Astrocyte of the cerebellum (primary cell): ENCODE measurements at places on chromosomes 6 and 20.

DNA sequence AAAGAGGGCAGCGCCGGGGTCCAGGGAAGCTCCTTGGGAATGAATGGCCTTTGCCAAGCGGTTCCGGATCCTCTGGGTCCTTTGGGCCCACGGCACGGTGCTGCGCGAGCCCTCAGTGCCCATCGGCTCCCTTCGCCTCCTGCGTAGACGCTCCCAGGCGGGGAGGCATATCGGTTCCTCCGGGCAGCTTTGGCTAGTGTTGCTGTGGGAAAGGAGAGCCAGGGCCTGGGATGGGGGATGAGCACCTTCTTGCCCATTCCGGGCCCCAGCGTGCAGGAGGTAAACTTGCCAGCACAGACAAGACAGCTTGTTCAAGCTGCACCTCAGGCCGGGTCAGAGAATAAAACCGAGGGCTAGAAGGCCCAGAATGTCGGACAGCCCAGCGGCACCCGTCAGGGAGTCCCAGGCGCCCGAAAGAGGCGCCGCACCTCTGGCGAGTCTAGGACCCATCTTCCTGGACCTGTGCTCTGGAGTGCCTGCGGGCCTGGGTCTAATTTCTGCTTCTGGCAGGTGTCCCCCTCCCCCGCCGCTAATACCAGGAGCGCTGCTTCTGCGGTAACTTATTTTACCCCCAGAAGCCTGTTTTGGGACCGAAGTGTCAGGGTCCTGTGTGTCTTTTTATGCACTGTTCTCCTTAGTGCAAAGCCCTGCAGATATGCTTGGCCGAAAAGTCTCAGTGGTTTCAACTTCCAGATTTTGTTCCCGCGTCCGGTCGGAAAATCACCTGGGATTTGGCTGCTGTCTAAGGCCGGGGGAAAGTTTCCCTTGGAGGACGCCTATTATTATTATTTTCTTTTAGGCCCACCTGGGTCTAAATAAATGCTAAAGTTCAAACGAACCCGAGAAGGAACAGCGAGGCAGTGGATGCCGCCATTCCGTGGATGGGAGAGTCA, 1.7 kb upstream of the TFAP2C start:
- DNase-seq, result no peak

GRCh38 chr6:22020299-22021003, 276.4 kb downstream of the PRL start:
- no peak for DNase-seq

GRCh38 chr20:11445891-11446290, 471.8 kb upstream of the BTBD3 start:
- DNase-seq, result no peak

DNA sequence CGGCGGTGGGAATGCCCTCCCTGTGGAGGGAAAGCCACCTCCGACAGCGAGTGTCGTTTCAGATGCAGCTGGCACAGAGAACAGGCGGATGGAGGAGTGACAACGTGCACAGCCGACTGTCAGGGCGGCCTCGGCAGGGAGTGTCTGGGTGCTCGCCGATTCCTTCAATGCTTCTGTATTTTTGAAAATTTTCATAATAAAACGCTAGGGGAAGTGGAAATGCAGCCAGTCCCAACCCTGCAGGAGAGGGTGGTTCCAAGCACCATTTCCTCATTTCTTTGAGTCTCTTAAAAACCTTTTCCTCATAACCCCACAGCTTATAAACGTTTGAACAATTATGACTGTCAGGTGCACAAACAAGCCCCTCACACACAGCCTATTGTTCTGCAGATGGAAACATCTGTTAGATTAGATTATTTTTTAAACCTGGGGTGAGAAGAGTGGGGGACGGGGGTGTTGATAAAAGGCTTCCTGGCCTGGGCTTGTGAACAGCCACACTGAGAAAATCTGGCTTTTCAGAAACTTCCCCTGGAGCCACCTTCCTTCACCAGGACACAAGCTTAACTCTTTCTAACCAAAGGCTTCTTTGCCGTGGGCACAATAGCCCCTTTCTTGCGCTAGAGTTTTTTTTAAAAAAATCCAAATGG, 228.9 kb downstream of the ANKRD60 start:
- DNase-seq, result no peak

GRCh38 chr6:41724228-41724580, 11.2 kb downstream of the TFEB start:
- DNase-seq, result no peak

DNA sequence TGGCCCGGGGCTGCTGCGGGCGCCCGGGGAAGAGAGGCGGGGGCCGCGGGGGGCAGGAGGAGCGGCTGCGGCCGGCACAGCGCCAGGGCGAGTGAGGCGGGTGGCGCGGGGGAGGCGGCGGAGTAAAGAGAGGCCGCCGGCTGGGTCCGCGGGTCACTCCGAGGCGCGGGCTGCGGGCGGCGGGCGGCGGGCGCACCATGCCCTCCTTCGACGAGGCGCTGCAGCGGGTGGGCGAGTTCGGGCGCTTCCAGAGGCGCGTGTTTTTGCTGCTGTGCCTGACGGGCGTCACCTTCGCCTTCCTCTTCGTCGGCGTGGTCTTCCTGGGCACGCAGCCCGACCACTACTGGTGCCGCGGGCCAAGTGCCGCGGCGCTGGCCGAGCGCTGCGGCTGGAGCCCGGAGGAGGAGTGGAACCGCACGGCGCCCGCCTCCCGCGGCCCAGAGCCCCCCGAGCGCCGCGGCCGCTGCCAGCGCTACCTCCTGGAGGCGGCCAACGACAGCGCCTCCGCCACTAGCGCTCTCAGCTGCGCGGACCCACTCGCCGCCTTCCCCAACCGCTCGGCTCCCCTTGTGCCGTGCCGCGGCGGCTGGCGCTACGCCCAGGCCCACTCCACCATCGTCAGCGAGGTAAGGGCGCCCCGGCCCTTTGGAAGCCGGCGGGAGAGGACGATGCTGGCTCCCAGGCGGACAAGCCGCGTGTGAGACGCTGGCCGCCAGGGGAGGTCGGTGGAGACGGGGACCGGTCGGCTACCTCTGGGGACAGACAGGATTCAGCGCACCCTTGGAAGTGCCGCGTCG, at the start of gene SLC22A3:
Gene SLC22A3 (plus strand): TSS at position 156 of the 797 bp plus-strand sequence. CDS start 42 bp downstream, at position 198.
- peak; percentile 6 for DNase-seq

DNA sequence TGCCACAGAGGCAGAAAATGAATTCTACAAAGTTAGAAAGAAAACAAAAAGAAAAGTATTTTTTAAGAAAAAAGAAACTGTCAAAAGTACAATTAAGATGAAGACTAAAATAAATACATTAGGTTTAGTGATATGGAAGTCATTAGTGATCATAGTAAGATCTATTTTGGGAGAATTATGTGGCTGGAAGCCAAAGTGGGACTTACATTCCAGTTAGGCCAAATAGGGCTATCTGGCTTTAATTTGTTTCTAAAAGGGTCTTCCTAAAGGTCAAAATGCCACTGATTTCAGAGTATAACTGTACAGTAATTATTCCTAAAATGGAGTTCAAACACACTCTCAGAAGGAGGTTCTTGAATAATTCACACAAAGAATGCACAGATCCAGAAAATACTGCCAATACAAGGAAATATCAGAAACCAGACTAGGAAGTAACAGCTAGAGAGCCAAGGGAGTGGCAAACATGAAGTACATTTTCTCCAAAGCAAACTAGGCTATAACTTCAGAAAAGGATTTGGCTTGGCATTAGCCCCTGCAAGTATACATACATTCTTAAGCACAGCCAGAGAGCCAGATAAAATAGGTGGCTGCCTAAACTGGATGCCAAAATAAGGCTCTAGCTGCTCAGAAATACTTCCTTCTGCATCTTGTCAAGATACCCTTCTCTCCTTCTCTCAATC, 45.3 kb downstream of the PDSS2 start:
- DNase-seq, result no peak

DNA sequence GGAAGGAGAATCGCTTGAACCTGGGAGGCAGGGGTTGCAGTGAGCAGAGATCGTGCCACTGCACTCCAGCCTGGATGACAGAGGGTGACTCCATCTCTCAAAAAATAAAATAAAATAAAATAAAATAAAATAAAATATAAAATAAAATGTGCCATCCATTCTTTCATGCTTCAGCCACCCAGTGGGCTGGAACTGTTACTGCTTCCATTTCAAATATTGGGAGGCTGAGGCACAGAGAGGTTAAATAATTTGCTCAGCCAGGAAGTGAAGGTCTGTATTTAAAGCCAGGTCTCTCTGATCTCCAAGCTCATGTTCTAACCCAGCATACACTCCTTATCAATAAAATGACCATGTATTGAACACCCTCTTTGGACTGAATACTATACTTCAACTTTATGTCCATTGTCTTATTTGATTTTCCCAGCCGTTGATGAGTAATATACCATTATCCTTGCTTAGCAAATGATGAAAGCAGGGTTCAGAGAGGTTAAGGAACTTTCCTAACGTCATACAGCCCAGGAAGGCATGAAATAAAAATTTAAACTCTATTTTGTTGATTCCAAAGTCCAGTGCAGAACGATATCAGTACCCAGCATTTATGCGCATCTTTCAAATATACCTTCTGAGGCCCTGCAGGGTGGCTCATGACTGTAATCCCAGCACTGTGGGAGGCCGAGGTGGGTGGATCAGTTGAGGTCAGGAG, 25.8 kb upstream of the SLC9A8 start:
- no peak for DNase-seq

- no peak for DNase-seq
Observed at GRCh38 chr6:113009682-113010081, 662.6 kb downstream of the RFPL4B start.

DNA sequence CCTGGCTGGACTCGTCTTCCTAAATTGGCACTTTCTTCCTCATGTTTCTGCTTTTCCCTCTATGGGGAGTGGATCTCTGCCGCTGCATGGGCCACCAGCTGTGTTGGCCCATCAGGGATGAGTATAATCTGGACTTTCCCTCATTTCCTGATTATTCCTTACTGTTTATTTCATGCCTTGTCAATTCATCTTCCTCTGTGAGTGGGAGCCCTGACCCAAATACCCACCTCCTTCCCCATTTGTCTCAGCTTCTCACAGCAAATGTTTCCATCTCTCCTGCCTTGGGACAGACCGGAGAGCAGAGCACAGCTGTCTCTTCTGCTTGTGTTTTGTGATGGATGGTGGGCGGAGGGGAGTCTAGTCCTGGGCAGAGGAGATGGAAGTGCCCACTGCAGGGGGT, 212.7 kb downstream of the UST start:
- no peak for DNase-seq

DNA sequence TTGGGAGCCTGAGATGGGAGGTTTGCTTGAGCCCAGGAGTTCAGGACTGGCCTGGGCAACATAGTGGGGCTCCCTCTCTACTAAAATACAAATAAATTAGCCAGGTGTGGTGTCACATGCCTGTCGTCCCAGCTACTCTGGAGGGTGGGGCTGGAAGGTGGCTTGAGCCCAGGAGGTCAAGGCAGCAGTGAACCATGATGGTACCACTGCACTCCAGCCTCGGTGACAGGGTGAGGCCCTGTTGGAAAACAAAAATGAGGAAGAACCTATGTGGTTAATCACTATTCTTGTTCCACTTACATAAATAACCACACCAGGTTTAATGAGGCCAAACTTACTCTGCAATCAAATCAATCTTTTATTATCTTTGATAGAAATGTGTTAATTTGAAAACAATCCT, 5.4 kb downstream of the PPDPF start:
- DNase-seq, result no peak

DNA sequence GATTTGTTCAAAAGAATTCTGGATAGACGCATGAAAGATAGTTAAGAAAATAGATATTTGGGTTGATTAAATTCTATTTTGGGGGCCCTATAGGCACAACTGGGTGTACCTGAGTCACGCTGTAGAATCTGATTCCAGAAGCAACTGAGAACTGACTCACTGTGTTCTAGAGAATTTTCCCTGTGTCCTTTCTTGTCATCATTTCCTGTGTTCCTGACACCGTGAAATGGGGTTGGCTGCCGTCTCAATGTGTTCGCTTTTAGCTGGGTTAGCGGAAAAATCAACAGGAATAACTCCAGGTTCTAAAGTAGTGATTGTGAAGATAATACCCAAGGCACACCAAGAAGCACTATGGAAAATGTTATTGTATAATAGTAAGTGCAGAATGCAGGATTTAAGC, 5.0 kb downstream of the GCNT2 start:
- no peak for DNase-seq

- no peak for DNase-seq
Observed at GRCh38 chr6:27214126-27214601, 33.3 kb upstream of the PRSS16 start.

- DNase-seq, result peak; percentile 85
Observed at GRCh38 chr6:26183581-26184366, 96.5 kb downstream of the HFE start.

DNA sequence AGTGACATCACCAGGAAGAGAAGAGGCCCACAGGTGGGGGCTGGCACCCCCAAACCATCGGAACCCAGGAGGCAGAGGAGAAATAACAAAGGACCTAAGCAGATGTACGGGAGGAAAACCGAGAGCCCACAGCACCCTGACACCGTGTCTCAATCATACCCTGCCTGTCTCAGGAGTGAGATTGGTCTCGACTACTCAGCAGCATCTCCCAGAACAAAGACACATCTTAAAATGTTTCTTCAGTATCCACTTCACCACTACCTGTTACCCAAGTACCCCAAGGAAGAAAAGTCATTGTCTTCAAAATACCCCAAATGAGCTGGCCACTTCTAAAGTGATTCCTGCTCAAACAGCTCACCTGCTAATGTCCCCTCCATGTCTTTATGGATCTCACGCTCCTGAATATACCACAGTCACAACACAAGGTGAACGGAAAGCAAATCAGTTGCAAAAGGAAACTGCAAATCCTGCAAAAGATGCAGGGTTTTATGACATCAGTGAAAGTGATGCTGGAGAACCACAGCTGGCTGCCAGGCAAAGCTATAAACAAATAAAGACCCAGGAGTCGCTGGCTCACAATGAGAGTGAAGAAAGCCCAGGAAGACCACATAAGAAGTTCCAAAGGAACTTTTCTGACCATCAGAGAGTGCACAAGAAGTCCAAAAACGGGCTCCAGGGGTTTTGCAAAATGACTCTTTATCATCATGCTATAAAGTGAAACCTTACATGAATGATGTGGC, 44.1 kb downstream of the PREX1 start:
- peak; percentile 51 for DNase-seq

DNA sequence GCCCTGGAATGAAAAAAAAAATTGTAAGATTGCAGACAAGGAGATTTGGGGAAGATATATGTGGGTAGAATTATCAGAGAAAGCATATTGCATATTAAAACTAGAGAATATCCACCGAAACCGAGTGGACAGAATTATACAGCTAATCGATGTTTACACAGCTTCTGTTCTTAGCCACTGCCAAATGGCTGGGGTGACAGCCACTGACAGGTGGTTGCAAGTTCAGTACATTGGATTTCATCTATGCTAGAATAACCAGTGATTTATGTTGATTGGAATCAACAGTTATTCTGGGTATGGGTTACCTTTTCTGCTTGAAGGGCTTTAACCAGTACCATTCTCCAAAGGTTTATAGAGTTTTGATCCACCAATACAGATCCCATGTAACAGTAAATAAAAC, 48.4 kb upstream of the THEMIS start:
- no peak for DNase-seq

DNA sequence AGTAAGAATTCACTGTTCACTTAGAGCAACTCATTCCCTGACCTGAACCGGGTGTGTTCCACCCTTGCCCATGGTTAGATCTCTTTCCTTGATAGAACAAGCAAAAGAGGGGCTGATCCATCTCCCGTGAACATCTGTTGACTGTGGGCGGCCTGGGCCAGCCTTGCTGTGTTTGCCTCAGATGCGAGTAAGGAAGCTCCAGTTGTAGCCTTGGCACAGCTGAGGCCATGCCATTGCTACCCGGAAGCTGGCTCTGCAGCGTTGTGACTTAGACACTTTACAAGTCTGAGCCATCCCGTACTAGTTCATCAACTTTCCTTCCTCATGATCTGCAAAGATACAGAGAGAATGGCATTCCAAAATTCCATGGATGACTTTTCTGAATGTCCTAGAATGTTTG, 139.0 kb downstream of the MAP3K4 start:
- no peak for DNase-seq
